ENCODE measurements at places on chromosomes 13 and 19. TPM values are rescaled to one million over a fixed set of nuclear protein-coding genes. Genes with fewer than 3 reads are reported as not detected.
A peak's percentile ranks its signal among the peaks of the same experiment; 100 is the strongest.

The CEACAM16 gene
- total RNA-seq = not detected

GRCh38 chr13:46106839-46107371, 2.1 kb upstream of the CPB2 start:
- no peak for DNase-seq
- H3K27me3 ChIP-seq = no peaks in the 10 kb centered on the region
- no peak overlapping the region for H3K4me3 ChIP-seq
- H3K27ac ChIP-seq = no peak overlapping the region

- H3K4me1 ChIP-seq = peaks cover 12% of the 10 kb centered on the region
- H3K36me3 ChIP-seq = no peaks in the 10 kb centered on the region
- H3K4me3 ChIP-seq = no peak overlapping the region
- no peak for DNase-seq
- H3K27ac ChIP-seq = no peak overlapping the region
- H3K27me3 ChIP-seq = no peaks in the 10 kb centered on the region
Measured at GRCh38 chr13:112740502-112741131, 50.8 kb downstream of the ATP11A start.

- peak within 1 kb of the TSS; percentile 89 for H3K27ac ChIP-seq
- peak within 1 kb of the TSS; percentile 64 for H3K4me3 ChIP-seq
- no peaks in the 10 kb centered on the region for H3K27me3 ChIP-seq
- no peak for DNase-seq
- peaks cover 4% of the 10 kb centered on the region for H3K4me1 ChIP-seq
Measured at GRCh38 chr19:14090509-14091080, at the start of gene SAMD1. Gene SAMD1 (minus strand): TSS chr19:14090751.

DNA sequence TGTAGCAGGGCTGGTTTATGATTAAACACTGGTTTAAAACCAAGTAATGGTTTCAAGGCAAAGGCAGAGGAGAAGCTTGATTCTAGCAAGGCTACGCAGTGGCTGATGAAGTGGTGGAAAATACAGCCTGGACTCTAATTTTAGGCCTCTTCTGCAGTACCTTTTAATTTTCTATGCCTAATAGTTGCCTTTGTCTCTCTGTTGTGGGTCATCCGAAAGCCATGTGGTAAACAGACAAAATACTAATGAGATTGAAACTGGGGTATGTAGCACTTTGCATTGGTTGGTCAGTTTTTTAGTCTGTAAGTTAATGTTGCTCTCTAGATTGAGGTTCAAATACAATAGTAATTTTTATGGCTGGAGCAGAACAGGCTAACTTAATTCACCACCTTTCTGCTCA, 3.3 kb downstream of the LMO7 start:
- H3K27me3 ChIP-seq = no peaks in the 10 kb centered on the region
- DNase-seq = no peak
- no peaks in the 10 kb centered on the region for H3K36me3 ChIP-seq
- H3K4me3 ChIP-seq = no peak overlapping the region
- H3K4me1 ChIP-seq = no peaks in the 10 kb centered on the region

- no peaks in the 10 kb centered on the region for H3K36me3 ChIP-seq
- no peak for DNase-seq
- H3K4me3 ChIP-seq = peak overlapping the region; percentile 47
- peak overlapping the region; percentile 86 for H3K27ac ChIP-seq
- no peaks in the 10 kb centered on the region for H3K27me3 ChIP-seq
Measured at GRCh38 chr19:2062389-2062729, 11.3 kb upstream of the MKNK2 start.

The ONECUT3 gene
- 16.5 TPM for total RNA-seq

GRCh38 chr13:47598340-47598911, 402.6 kb downstream of the SUCLA2 start:
- no peaks in the 10 kb centered on the region for H3K27me3 ChIP-seq
- no peak overlapping the region for H3K4me3 ChIP-seq
- no peaks in the 10 kb centered on the region for H3K4me1 ChIP-seq
- DNase-seq = no peak
- no peaks in the 10 kb centered on the region for H3K36me3 ChIP-seq
- H3K27ac ChIP-seq = no peak overlapping the region

GRCh38 chr19:50344661-50345318, 15.6 kb upstream of the KCNC3 start:
- DNase-seq = no peak
- no peaks in the 10 kb centered on the region for H3K36me3 ChIP-seq
- no peak overlapping the region for H3K4me3 ChIP-seq
- no peak overlapping the region for H3K27ac ChIP-seq
- no peaks in the 10 kb centered on the region for H3K27me3 ChIP-seq
- H3K4me1 ChIP-seq = no peaks in the 10 kb centered on the region

DNA sequence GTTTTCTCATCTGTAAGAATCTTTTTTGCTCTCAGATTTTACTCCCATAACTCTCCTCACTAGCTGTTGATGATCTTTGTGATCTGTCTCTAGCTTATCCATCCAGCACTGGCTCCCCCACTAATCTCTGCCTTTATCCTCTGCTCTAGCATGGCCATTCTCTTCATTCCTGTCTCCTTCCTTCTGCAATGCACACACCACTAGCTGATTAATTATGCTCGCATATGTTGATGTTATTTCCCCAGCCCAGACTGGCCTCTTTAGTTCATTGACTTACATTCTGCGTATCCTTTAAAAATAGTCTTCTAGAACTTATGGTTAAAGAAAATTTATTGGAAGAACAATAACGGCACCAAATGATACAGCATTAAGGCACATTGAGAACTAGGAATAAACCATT, 52.5 kb downstream of the DGKH start:
- H3K36me3 ChIP-seq = no peaks in the 10 kb centered on the region
- no peak for DNase-seq
- H3K27me3 ChIP-seq = no peaks in the 10 kb centered on the region
- no peaks in the 10 kb centered on the region for H3K4me1 ChIP-seq
- H3K4me3 ChIP-seq = no peak overlapping the region
- H3K27ac ChIP-seq = no peak overlapping the region

The SPRY2 gene
- total RNA-seq = 18.2 TPM

The ZNF99 gene
- not detected for total RNA-seq

GRCh38 chr19:47682939-47683338, 30.3 kb upstream of the EHD2 start:
- no peaks in the 10 kb centered on the region for H3K27me3 ChIP-seq
- DNase-seq = no peak

DNA sequence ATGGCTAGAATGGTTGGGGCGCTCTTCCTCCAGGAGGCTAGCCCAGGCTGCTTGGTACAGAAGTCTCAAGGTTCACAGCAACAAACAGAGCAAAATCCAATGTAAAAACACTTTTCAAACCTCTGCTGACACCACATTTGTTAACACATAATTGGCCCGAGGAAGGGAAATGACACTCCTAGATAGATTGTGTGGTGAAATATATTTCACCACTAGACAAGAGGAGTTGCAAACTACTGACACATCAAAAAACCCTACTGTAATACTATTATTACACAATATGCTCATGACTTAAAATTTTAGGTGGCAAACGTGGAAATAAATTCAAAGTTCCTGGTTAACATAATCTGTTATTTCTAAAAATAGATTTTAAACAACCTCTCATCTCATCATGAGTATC, 643.6 kb downstream of the PCDH9 start:
- H3K27me3 ChIP-seq = no peaks in the 10 kb centered on the region
- H3K27ac ChIP-seq = no peak overlapping the region
- no peak overlapping the region for H3K4me3 ChIP-seq
- DNase-seq = no peak
- no peaks in the 10 kb centered on the region for H3K4me1 ChIP-seq
- H3K36me3 ChIP-seq = no peaks in the 10 kb centered on the region

The PABPC3 gene
- total RNA-seq = 0.18 TPM

The TJP3 gene
- total RNA-seq = 2.7 TPM

The F2RL3 gene
- total RNA-seq = not detected

- H3K4me3 ChIP-seq = no peak overlapping the region
- peak overlapping the region; percentile 73 for H3K27ac ChIP-seq
- no peak for DNase-seq
- H3K36me3 ChIP-seq = no peaks in the 10 kb centered on the region
- peaks cover 5% of the 10 kb centered on the region for H3K4me1 ChIP-seq
- H3K27me3 ChIP-seq = no peaks in the 10 kb centered on the region
Measured at GRCh38 chr13:95858286-95859075, 181.5 kb downstream of the DNAJC3 start.

The CEACAM6 gene
- 0.21 TPM for total RNA-seq

DNA sequence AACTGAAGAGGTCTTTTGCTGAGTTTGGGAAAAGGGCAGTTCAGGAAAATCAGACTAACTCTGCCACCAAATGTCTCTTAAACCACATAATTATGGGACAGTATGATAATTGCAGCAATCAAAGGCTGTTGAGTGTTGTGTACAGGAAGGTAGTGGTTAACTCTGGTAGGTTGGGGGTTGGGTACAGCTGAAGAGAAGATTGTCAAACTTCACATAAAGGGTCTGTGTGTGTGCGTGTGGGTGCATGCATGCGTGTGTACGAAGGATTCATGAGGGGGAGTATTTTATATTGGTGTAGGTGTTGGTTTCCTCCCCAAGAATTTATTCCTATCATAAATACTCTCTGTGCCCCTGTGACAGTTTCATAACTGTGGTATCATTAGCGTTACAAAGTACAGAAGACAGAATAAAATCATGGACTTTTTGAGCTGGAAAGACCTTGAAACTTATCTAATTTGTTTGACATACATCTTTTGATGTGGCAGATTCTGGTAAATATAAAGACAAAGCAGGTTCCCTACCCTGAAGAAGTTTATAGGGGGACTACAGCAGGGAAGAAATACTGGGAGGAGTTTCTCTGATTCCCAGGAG, 94.1 kb downstream of the PCCA start:
- no peak overlapping the region for H3K27ac ChIP-seq
- no peak for DNase-seq
- H3K36me3 ChIP-seq = no peaks in the 10 kb centered on the region
- no peaks in the 10 kb centered on the region for H3K27me3 ChIP-seq
- H3K4me1 ChIP-seq = no peaks in the 10 kb centered on the region

GRCh38 chr19:29048873-29049272, 164.1 kb downstream of the UQCRFS1 start:
- no peaks in the 10 kb centered on the region for H3K36me3 ChIP-seq
- no peaks in the 10 kb centered on the region for H3K4me1 ChIP-seq
- DNase-seq = no peak
- no peak overlapping the region for H3K4me3 ChIP-seq
- no peaks in the 10 kb centered on the region for H3K27me3 ChIP-seq
- no peak overlapping the region for H3K27ac ChIP-seq

The FAM124A gene
- 1.1 TPM for total RNA-seq

The TLE6 gene
- total RNA-seq = 4.0 TPM

The SPACA7 gene
- not detected for total RNA-seq

DNA sequence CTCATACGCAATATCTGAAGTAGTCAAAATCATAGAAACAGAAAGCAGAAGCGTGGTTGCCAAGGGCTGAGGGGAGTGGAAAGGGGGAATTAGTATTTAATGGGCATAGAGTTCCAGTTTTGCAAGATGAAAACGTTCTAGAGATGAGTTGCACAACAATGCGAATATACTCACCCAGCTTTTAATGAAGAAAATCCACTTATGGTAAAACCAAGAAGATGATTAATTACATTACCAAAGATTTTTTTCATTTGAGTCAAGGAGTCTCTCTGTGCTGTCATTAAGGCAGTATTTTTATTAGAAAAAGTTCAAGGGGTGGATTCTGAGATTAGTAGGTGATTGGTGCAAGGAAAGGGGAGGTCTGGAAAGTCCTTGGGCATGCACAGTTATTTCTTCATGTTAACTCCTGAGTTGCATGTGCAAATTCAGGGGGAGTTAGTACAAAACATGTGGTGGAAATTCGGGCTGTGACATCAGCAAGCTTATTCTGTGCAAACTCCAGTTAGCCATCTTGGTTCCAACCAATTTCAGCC, 6.9 kb upstream of the CBY2 start:
- no peaks in the 10 kb centered on the region for H3K36me3 ChIP-seq
- H3K4me1 ChIP-seq = no peaks in the 10 kb centered on the region
- H3K4me3 ChIP-seq = no peak overlapping the region
- DNase-seq = no peak
- H3K27me3 ChIP-seq = no peaks in the 10 kb centered on the region
- H3K27ac ChIP-seq = no peak overlapping the region

The ERICH4 gene
- total RNA-seq = not detected

- DNase-seq = no peak
- no peaks in the 10 kb centered on the region for H3K36me3 ChIP-seq
- no peak overlapping the region for H3K4me3 ChIP-seq
- no peaks in the 10 kb centered on the region for H3K4me1 ChIP-seq
- H3K27ac ChIP-seq = no peak overlapping the region
- no peaks in the 10 kb centered on the region for H3K27me3 ChIP-seq
Measured at GRCh38 chr19:27657271-27658051, 1555.5 kb downstream of the UQCRFS1 start.

The CAPS gene
- total RNA-seq = 9.2 TPM

- no peaks in the 10 kb centered on the region for H3K36me3 ChIP-seq
- H3K27ac ChIP-seq = peak overlapping the region; percentile 83
- H3K4me3 ChIP-seq = peak overlapping the region; percentile 23
- H3K27me3 ChIP-seq = no peaks in the 10 kb centered on the region
Measured at GRCh38 chr13:80141123-80141849, 199.6 kb downstream of the SPRY2 start.

DNA sequence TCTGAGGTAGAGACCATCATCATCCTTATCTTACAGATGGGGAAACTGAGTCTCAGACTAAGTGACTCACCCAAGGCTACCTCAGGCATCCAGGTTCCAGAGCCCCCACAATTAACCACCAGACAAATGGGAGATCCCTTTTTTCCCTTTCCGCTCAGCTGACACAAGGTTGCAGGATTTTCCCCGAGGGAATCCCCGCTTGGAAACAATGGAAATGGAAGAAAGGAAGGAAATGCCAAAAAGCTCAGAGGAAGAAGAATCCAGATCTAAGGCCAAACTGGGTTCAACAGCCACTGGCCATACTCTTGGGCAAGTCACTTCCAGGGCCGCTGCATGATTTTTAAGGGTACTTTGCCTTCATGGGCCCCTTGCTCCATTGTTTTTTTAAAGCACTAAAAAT, 1.6 kb downstream of the ZNF71 start:
- no peaks in the 10 kb centered on the region for H3K4me1 ChIP-seq
- no peaks in the 10 kb centered on the region for H3K27me3 ChIP-seq
- no peak for DNase-seq
- H3K4me3 ChIP-seq = no peak overlapping the region
- no peak overlapping the region for H3K27ac ChIP-seq

- peaks cover 8% of the 10 kb centered on the region for H3K4me1 ChIP-seq
- no peaks in the 10 kb centered on the region for H3K27me3 ChIP-seq
- H3K4me3 ChIP-seq = peak overlapping the region; percentile 64
- no peak for DNase-seq
Measured at GRCh38 chr19:14135355-14135754, 1.0 kb downstream of the ASF1B start.

- H3K4me1 ChIP-seq = peaks cover 76% of the 10 kb centered on the region
- peak overlapping the region; percentile 68 for H3K27ac ChIP-seq
- no peak overlapping the region for H3K4me3 ChIP-seq
- H3K36me3 ChIP-seq = peaks cover 87% of the 10 kb centered on the region
- DNase-seq = no peak
- no peaks in the 10 kb centered on the region for H3K27me3 ChIP-seq
Measured at GRCh38 chr19:38713227-38713649, 31.0 kb downstream of the CAPN12 start.

- peaks cover 4% of the 10 kb centered on the region for H3K4me1 ChIP-seq
- H3K27ac ChIP-seq = no peak overlapping the region
- no peak overlapping the region for H3K4me3 ChIP-seq
- no peak for DNase-seq
- no peaks in the 10 kb centered on the region for H3K36me3 ChIP-seq
Measured at GRCh38 chr13:32581177-32581786, 5.0 kb upstream of the PDS5B start.

Measured in Panc1 (cell line).